NCI-H345 (cell line): ENCODE measurements at places on chromosomes 13 and 19.

- DNase-seq, result no peak
These were observed 334.5 kb downstream of the RFC3 start for GRCh38 chr13:34152409-34152808.

- DNase-seq, result no peak
These were observed 214.6 kb downstream of the OXGR1 start for GRCh38 chr13:96779691-96780090.

DNA sequence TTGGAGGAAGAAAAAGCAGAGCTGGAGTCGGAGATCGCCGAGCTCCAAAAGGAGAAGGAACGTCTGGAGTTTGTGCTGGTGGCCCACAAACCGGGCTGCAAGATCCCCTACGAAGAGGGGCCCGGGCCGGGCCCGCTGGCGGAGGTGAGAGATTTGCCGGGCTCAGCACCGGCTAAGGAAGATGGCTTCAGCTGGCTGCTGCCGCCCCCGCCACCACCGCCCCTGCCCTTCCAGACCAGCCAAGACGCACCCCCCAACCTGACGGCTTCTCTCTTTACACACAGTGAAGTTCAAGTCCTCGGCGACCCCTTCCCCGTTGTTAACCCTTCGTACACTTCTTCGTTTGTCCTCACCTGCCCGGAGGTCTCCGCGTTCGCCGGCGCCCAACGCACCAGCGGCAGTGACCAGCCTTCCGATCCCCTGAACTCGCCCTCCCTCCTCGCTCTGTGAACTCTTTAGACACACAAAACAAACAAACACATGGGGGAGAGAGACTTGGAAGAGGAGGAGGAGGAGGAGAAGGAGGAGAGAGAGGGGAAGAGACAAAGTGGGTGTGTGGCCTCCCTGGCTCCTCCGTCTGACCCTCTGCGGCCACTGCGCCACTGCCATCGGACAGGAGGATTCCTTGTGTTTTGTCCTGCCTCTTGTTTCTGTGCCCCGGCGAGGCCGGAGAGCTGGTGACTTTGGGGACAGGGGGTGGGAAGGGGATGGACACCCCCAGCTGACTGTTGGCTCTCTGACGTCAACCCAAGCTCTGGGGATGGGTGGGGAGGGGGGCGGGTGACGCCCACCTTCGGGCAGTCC is 5.0 kb downstream of the FOSB start:
- no peak for DNase-seq

DNA sequence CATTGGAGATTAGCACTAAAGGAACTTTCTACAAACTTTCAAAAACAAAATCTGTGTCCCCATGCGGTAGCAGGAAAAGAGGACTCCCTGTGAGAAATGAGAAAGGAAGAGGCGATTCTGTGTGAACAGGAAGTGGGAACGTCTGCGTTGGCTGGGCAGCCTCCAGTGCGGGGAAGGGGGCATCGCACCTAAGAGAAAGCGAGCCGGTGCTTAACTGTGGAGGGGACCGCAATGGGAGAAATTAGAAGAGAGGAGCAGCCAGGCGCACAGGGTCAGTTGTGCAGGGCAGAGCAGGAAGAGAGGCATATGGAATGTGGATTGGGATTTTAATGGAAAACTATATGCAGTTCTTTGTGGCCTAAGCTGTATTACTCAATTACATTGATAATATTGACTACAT is 77.4 kb upstream of the DOCK9 start:
- DNase-seq, result no peak

- DNase-seq, result no peak
These were observed 528.8 kb upstream of the PCDH20 start for GRCh38 chr13:61944329-61944929.

- peak; percentile 27 for DNase-seq
These were observed 5.9 kb upstream of the GDF15 start for GRCh38 chr19:18379803-18380747.

DNA sequence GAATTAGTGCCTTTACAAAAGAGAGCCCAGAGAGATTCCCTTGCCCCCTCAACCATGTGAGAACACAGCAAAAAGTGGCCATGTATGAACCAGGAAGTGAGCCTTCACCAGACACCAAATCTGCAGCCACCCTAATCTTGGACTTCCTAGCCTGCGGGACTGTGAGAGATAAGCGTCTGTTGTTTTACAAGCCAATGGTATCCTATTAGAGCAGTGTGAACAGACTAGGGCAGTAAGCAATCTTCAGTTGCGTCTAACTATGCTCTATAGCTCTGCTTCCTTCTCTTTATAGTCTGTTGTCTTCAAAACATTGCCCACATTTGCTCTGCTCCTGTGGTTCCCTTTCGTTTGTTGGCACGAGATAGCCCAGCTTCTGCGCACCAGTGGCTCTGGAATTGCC is 109.5 kb upstream of the FNDC3A start:
- DNase-seq, result no peak

DNA sequence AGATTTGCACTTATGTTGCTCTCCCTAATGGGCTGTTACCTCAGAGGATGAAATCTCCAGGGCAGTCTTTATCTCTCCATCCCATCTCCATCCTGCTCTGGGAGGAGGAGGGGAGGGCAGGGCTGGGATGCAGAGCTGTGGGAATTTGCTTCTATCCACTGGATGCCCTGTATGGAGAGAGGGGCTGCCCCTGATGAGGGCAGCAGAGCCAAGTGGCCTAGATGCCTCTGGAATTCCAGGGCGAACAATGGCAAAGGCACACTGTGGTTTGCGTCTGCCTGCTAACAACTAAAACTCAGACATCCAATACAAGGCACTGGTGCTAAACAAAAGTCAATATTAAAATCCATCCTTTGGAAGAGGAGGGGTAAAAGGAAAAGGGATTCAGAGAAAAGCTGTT is 165.1 kb downstream of the COG6 start:
- DNase-seq, result no peak

DNA sequence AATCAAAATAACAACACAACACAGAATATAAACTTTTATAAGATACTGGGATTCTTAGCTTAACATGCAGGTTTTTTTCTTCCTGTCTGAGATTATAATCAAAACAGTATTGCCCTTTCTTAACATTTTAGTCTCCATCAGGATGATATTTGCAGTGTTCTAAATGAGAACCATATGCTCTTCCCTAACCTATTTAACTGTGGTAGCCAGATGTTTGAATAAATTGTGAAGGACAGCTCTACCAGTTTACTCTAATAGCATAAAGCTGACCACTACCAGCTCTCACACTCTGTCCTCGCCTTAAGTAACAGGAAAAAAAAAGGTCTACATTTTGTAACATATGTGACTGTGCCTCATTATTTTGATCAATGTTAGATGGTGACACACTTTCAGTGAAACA is 618.7 kb upstream of the SGCG start:
- no peak for DNase-seq

DNA sequence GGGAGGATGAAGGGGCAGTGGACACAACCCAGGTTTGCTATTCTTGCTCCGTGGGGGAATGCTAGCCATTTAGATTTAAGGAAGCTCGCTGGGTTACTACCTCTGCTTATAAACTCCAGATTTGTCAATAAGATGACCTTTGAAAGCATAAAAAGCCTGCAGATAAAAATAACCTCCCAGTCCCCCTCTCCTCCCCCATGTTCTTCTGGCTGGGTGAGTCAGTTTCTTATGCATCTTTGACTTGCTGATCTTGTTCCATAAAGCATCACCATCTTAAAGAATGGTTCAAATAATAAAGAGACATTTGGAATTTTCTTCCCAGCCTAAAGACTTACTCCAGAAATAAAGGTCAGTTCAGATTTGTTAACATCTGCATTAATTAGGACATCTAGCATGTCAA is 118.3 kb upstream of the RNF113B start:
- no peak for DNase-seq

DNA sequence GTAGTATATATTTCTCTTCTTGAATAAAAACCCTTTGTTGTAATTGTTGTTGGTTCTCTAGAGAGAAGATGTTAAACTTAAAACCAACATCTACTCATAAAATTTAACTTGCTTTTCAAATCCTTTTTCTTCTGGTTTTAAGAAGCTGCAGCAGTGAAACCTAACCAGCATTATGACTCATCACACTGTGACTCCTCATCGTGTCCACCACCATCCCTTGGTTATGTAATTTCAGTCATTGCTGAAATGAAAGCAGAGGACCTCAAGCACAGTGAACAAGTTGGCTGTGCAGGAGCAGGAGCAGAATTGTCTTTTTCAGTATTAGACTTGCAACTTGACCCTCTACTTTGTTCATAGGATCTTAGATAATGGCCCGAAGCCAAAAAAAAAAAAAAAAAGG is 64.9 kb upstream of the HTR2A start:
- DNase-seq, result no peak

DNA sequence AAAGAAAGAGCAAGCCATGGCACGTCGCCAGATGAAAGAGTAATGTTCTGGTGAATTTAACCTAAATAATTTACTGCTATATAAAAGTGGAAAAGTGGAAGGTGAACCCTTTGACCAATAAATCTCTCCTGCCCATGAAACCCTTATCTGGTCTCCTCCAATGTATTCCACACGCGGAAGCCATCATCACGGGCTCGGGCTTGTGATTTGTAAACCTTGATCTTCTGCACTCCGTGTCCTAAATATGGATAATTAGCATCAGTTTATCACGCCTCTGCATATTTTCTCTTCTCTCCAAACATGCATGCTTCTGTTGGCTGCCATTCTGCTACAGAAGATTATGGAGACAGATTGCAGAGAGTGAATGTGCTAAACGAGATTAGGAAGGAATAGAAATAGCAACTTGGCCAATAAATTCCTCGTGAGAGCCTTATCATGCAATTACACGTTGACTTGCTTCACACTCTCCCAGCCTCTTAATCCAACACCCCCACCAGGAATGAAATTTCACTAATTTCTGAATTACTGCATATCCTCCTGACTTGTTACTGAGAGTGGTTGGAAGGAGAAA is 34.5 kb downstream of the SOX1 start:
- DNase-seq, result no peak

DNA sequence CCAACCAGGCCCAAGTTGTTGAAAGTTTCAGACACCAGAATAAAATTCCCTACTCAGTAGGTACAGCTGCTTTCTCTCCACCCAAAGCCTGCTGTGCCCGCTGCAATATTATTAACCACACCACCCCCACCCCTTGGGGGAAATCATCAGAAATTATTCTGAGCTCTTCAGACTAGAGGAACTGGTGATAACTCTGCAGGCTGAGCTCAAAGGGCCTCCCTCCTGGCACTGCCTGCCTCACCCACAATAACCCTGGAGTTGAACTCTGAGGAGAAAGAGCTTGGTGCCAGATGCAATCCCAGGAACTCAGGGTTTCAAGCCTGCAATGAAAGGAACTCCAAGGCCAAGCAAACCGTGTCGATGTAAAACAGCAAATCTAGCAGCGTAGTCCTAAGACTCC is 381.7 kb upstream of the ZNF507 start:
- DNase-seq, result no peak

DNA sequence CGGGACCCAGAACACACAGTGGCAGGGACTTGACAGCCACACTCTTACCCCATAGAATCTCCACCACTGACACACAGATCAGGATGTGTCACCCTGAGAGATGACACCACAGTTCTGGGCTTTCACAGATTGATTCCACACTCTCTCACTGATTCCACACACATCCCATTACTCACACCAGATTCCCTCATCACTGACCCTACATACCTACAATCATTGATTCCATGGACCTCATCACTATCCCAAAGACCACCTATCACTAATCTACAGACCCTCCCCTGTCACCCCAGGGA is 57.6 kb upstream of the ZNF527 start:
- no peak for DNase-seq

DNA sequence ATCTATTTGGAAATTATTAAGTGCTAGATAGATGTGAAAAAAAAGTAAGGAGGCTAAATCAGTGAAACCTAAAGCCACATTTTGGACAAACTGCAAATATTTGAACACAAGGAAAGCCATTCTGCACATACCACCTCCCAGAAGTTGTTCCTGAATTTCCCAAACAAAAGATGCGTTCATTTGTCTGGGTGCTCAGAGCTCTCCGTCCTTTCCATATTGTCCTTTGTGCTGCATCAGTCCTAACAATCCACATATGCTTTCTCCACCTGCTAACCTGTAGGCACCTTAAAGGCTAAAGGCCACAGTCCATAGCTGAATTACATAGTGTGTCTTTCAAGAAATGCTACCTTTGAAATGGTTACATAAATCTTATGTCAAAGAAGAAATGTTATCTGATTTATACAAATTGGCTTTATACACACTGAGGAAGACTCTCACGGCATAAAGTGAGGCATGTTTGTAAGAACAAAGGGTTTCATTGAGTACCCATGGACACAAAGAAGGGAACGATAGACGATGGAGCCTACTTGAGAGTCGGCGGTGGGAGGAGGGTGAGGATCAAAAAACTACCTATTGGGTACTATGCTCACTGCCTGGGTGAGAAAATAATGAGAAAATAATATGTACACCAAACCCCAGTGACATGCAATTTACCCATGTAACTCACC is 182.0 kb downstream of the RGCC start:
- DNase-seq, result no peak

- no peak for DNase-seq
These were observed 148.0 kb upstream of the HTR2A start for GRCh38 chr13:47044842-47045241.

DNA sequence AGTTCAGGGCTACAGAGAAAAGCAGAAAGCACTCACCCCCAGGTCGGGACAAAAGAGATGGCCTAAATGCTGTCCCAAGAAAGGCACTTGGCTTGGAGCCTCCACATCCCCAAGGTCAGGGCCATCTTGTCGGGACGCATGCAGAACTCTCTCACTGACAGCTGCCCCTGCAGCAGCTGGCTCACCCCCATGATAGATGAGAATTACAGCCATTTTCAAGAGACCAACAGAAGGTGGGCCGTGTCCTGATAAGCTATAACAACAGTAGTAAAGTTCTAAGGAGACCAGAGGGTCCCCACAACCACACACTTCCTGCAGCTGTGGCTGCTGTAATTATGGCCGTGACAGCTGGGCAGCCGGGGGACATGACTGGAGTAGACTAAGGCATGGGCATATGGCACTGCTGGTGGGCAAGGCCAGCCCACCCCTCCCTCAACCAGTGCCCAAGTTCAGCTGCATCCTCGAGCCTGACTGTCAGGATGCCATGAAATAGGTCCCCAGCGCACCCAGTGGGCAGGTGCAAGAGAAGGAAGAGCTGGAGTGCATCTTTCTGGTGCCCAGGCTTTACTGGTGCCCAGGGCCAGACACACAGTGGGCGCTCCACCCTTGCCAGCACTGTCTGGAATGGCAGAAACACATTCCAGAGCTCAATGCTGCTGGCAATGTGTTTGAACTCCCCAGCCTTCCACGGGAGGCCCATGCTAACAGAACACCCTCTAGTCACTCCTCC is 436.7 kb upstream of the ZNF507 start:
- no peak for DNase-seq

- no peak for DNase-seq
These were observed 1194.0 kb downstream of the PCDH9 start for GRCh38 chr13:66036024-66036614.

- DNase-seq, result no peak
These were observed 15.5 kb upstream of the PTBP1 start for GRCh38 chr19:781800-782184.

GRCh38 chr13:97933776-97934175 is 19.7 kb upstream of the IPO5 start:
- DNase-seq, result no peak

GRCh38 chr13:38463048-38463447 is 113.4 kb downstream of the UFM1 start:
- DNase-seq, result no peak
